ENCODE measurements at places on chromosomes 3 and 15. TPM values are rescaled to one million over a fixed set of nuclear protein-coding genes. Genes with fewer than 3 reads are reported as not detected.
A peak's percentile ranks its signal among the peaks of the same experiment; 100 is the strongest.

The MAP3K13 gene
- total RNA-seq = 5.0 TPM

The C3orf22 gene
- 0.12 TPM for total RNA-seq

The TRAK1 gene
- total RNA-seq = 118 TPM

The CEP70 gene
- total RNA-seq = 22.7 TPM

The PLSCR5 gene
- total RNA-seq = not detected

The SI gene
- total RNA-seq = not detected

The PLSCR4 gene
- total RNA-seq = 4.1 TPM

The SH3BP5 gene
- total RNA-seq = 17.4 TPM

GRCh38 chr3:33897306-33897705 lies 98.9 kb downstream of the PDCD6IP start:
- DNase-seq = no peak

DNA sequence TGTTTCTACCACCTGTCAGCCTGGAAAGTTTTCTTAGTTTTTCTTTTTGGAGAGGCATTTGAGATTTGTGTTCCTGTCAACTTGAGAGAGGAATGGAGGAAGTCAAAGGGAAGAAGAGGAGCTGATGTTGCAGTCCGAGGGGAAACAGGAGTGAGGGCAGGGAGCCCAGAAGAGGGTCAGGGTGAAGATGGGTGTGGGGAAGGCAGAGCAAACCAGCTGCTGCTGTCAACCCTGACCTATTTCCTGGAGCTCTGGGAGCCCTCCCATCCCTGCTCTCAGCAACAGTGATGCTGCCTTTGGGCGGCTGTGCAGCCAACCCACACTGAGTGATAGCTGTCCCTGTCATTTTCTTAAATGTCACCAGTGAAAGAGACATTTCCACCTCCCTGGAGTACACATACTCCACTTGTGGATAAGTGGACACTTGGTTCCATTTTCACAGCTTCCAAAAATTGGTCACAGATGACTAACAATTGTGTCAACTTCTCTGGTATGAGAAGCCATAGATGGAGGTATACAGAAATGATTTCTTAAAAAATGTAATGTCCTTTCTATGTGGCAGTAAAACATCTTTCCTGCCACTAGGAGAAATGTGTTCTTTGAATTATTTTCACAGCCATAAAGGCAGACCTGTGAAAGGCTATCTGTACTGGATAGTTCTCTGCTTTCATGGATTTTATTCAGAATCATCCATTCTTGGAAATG lies 556.3 kb upstream of the TBL1XR1 start:
- DNase-seq = peak; percentile 41

- no peak for DNase-seq
Observed at GRCh38 chr3:153897025-153897723, 224.0 kb upstream of the ARHGEF26 start.

DNA sequence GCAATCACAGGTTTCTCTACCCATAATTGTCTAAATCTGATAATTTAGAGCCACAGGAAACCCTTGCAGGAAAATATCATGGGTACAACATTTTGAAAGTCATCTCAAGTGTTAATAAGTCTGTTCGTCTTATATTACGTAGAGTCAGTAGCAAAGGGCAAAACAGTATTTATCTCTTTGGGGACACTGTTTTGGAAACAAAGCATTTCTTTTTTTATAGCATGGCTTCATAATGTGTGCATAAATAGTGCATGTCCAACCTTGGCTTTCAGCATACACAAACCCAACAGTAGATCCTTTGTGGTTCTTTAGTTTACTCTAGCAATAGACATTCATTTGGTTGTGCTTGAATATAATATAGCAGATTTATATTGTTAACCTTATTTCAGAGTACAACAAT lies 24.0 kb downstream of the ST3GAL6 start:
- DNase-seq = no peak

DNA sequence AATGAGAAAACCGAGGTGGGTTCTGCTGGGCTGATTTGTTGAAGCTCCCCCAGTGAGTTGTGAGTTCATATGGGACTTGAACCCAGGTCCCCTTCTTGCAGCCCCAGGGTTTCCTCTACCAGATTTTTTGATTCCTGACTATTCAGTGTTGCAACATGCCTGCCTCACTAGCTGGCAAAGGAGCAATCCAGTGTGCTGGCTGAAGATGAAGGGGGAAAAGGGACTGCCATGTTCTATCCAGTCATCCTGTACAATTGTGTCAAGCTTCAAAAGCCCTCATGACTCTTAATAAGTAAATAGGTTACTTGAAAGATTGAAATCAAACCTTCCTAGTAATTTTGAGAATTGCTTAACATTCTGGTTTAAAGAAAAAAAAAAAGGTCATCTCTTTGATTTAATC lies 211.5 kb upstream of the TP63 start:
- no peak for DNase-seq

DNA sequence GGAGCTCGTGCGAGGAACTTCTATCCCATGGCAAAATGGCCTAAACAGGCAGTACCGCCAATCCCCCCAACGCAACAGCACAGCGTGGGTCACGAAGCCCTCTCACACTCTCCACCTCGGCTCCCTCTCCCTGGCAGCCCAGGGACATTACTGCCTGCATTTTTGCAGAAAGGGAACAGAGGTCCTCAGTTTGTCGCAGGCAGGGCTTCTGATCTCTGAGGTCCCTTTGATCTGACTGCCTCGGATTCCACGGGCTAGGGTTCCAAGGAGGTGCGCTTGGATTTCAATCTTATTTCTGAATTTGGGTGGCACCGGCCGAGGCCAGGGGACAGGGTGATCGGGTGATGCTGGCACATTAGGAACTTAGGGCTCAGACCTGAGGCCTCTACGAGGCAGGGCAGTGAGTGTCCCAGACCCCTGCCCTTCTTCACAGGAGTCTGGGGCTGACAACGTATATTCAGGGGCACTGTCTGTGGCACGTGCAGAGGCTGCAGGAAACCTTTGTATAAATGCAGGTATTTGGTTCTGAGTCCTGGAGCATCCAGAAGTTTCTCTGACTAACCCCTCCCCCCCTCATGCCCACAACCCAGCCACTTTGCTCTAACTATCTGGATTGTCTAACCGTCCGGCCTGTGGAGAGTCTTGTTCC lies 197.9 kb downstream of the XXYLT1 start:
- DNase-seq = peak; percentile 44

- DNase-seq = no peak
Observed at GRCh38 chr3:100645913-100646312, 36.5 kb downstream of the ADGRG7 start.

DNA sequence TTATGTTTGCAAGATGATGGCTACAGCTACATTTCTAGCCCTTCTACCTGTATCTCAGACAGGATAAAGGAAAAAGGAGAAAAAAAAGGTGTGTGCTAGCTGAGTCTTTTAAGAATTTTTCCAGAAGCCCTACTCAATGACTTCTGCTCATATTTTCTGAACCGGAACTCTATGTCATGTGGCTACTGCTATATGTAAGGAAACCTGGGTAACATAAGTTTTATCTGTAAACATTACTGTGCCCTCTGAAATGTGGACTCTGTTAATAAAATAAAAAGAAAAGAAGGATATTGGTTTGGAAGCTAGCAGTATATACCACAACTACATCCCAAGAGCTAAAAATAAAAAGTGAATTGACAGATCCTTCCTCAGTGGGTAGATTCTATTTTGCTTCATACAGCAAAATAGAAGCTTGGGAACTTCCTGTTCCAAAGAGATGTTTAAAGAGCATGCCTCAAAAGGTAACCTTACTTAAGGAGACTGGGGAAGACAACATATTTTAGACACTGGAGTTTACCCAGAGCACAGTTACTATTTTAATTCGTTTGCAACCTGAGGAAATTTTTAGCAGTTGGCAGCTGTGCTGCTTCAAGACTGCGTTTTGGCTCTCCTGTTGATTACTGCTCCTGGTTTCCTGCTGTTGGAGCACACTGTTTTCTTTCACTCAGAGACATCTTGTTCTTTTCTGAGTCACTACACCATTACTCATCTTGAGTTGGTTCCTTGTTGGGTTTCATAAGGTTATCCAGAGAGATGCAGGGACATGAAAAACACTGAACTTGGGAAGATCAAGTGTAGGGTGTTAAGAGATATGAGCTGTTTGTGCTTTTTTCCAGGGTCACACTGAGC lies 280.7 kb downstream of the NFKBIZ start:
- DNase-seq = no peak

DNA sequence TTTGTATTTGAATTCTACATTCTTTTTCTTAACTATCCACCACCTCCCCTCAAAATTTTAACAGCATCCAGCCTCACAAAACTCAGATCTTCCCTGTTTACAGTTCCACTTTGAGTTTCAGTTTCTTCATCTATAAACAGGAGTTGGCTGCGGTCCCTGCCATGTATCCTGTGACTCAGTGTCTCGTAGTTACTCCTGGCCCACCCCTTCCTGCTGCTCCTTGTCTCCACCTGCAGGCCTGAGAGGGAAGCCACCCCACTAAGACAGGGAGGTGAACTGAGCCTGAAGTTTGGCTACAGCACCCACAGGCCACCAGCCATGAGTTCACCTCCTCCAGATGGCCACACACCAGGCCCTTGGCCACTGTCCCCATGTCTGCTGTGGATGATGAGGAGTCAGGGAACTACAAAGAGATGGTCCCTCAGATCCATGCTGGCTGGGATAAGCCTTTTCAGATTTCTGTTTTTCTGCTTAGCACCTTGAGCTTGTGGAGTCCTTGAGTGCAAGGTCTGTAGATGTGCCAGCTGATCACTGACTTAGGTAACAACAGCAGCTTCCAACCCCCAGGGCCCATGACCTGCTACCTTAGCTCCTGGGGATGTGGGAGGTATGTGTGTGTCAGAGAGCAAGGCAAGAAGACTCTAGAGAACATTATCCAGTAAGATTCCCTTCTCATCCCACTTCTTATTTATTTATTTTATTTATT lies 37.5 kb downstream of the CD86 start:
- DNase-seq = no peak

DNA sequence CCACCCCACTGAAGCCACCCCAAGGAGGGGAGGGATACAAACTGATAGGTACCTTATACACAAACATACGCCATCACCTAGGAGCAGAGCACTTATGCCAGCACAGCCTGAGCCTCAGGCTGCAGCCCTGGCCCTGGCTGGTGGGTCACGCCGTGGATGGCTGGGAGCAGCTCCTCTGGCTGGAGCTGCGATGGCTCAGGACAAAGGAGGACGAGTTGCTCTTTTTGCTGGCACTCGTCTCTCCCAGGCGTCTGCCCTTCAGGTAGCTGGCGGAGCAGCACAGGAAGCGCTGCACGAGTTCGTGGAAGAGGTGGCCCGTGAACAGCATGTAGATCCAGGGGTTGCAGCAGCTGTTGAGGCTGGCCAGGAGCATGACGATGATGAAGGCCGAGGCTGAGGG lies 16.6 kb downstream of the OXTR start:
- no peak for DNase-seq

GRCh38 chr3:37217098-37217849 lies 42.9 kb upstream of the LRRFIP2 start:
- DNase-seq = no peak

- DNase-seq = no peak
Observed at GRCh38 chr3:23869977-23870662, 46.7 kb downstream of the NKIRAS1 start.

GRCh38 chr15:90401495-90401894 lies 13.5 kb downstream of the IQGAP1 start:
- DNase-seq = no peak

DNA sequence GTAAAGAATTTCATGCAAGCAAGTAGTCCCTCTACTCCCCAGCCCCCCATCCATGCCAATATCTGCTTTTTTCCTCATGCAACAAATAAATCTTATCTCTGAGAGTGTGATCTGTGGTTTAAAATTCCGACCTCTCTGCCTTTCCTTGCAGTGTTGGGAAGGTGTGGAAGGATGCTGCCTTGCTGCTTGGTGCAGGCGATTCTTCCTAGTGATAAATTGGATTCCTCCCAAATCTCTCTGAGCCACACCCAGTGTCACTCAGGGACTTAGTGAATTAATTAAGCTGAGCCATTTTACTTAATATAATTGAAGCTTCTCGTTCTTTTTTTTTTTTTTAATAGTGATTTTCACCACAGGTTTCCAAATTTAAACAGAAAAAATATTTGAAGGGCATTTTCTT lies 3.4 kb downstream of the GAP43 start:
- no peak for DNase-seq

DNA sequence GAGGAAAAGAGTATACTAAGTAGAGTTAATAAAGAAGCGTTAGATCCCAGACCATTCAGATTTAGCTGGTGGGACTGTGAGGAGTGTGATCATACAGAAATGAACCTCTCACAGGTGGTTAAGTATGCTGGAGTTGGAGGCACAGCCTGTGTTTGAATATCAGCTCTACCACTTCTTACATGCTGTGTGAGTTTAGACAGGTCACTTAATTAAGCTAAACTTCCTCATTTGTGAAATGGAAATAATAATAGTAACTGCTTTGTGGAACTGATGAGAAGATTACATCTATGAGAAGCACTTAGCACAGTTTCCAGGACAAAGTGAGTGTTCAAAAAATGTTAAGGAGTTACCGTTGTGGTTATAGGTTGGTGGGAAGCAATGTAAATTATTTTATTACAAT lies 8.4 kb downstream of the ACP3 start:
- DNase-seq = no peak

- DNase-seq = no peak
Observed at GRCh38 chr3:94453864-94454263, 391.0 kb downstream of the NSUN3 start.

DNA sequence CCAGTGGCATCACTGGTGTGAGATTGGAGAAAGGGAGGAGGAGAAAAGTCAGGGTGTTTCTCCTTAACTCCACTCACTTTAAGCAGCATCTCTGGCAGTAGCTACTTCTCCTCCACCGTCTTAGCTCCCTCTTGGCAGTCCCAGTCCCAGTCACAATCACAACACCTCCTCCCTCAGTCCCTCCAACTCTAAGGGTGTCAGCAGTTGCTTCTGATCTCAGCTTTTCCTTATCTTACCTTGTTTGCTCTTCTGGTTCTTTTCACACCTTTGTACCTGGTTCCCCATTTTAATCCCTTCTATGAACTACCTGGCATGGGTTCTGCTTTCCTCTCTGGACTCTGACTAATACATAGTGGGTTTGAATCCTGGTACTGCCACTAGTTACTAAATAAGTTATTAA lies 188.3 kb upstream of the CTDSPL start:
- no peak for DNase-seq

DNA sequence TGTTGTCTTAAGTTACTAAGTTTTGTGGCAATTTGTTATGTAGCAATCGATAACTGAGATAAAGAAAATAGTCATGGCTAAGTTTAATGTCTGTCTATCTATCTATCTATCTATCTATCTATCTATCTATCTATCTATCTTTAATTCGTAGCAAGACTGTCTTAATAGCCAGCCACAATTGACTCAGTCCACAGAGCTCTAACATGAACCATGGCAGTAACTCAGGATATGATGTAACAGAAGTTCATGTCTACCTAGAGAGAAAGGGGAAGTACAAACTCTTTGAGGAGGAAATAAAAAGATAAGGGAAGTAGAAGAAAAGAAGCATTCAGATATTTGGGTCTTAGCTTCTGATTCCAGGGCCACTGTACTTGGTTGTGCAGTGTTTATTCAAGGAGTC lies 61.5 kb upstream of the FNDC3B start:
- no peak for DNase-seq

DNA sequence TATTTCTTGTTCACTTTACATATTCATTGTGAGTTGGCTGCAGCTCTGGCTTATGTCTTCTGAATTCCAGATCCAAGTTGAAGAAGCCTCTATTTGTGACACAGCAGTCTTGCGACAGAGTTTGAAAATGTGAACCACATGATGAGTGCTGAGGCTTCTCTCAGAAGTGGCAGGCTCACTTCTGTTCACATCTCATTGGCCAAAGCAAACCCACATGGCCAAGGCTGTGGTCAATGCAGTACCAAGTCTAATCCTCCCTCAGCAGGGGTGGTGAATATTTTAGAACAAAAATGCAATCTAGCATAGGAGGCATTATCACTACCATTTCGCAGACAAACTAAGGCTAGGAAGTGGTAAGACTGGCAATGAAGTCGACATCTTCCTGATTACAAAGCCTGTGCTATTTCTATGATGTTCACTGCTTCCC lies 45.2 kb downstream of the CDCP1 start:
- DNase-seq = no peak

GRCh38 chr3:32176989-32177701 lies 61.3 kb upstream of the CMTM8 start:
- no peak for DNase-seq
